NCI-H1930 (cell line): ENCODE measurements at places on chromosomes 5 and 9.

DNA sequence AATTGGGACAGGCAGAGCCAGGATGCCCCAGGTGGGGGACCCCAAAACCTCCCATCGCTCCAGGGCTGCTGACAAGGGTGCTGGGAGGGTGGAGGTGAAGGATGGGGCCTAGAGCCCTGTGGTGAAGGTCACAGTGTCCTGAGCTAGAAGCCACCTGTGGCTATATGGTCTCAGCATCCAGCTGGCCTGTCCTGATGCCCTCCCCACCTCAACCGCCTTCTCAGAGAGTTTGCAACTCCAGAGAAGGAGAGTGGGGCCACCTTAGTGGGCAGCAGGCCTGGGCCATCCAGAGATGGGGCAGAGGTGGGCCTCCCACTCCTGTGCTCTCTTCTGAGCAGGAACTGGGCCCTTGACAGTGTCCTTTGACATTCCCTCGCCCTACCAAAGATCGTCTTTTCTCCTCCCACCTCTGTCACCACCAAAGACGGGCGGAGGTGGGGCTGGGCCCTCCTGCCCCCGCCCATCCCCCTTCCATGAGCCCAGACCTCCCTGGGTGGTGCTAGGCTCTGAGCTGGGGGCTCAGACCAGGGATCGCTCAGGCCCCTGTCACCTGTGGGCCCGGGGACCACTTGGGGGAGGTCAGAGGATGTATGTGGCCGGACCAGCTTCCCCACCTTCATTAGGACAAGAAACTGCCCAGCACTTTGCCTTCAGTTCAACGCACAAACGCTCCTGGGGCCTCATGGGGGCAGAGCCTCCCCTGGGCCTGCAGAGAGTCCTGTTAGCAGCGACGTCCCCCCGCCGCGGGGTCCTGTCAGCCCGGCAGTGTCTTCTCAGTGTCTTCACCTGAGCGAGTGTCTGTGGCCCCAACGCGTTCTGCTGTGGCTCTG, 10.0 kb upstream of the DOLPP1 start:
- no peak for DNase-seq

DNA sequence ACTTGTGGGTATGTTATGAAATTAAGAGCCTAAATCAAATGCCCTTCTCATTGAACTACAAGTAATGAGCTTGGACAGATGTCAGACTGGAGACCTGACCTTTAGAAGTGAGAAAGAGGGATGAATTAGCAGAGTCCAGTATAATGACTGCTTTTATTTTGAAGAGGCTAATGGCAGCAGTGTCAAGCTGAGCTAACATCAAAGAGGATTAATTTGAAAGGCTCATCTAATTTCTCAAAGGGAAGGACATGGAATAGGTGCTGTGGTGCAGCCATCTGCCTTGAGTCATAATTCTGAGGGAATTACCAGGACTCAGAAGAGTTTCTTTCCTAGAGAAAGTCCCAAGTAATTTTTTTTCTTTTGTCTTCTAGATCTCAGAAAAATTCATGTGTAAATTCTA, 57.6 kb downstream of the FAM81B start:
- DNase-seq, result no peak

- DNase-seq, result no peak
Observed at GRCh38 chr5:114744406-114744805, 382.5 kb downstream of the KCNN2 start.

GRCh38 chr5:154406231-154406630, 39.6 kb upstream of the SAP30L start:
- DNase-seq, result no peak

GRCh38 chr5:139749242-139749641, 46.4 kb upstream of the PSD2 start:
- DNase-seq, result no peak

DNA sequence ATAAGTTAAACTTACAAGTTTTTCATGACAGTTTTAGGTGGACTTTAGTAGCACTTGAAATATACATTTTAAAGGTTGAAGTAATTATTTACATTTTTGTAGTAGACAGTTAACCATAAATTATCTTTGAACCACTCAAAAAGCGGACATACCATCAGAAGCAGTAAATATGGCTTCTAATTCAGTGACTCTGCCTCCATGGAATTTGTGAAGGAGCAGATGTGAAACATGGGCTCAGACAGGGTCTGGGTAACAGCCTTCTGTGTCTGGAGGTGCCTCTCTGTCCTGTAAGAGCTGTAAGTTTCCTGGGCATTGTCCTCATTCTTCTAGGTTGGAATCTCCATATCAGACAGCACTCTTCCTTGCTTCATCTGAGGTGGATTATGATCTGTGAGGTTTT, 12.4 kb downstream of the RLN2 start:
- DNase-seq, result no peak

DNA sequence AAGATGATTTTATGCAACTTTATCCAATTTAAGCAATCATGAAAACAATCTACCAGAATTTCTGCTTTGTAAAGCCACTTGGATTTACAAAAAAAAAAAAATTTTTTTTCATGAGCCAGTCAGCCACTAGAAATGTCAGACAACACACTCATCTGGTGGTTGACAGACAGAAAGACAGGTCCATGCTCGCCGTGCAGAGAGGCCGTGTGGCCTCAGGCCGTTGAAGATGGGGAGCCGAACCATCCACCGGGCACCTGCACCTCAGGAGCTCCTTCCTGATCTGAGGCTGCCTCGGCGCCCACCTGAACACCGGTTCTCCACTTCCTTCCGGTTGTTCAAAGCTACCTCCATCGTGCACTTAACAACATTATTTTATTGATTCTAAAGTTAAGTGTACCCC, 138.0 kb upstream of the IRX4 start:
- no peak for DNase-seq

DNA sequence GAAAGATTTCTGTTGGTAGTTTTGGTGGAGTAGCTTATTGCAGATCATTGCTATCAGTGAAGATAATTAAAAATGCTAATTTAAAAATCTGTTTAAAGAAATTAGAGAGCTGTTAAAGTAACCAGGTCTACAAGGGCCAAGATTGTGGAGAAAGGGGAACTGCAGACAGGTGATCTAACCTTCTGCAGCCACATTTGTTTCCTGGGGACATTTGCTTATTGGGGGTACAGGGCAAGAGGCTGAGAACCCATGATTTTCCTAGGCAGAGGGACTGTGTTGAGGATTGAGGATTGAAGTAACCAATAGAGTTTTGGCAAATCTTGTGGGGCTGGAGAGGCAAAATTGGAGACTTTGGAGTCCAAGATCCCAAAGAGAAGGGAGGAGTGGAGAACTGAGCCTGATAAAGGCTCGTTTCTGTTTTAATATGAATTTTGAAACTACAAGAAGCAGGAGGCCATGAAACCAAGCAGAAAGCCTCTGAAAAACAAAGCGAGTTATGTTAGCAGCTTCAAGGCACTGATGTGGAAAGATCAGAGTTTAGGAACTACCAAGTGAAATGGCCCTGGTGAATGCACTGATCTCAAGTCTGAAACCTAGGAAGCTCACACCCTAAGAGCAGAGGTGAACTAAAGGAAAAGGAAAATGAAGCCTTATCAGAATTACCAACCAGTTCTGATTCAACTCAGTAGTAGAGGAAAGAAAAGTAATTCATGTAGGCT, 219.8 kb upstream of the C9orf72 start:
- DNase-seq, result no peak

DNA sequence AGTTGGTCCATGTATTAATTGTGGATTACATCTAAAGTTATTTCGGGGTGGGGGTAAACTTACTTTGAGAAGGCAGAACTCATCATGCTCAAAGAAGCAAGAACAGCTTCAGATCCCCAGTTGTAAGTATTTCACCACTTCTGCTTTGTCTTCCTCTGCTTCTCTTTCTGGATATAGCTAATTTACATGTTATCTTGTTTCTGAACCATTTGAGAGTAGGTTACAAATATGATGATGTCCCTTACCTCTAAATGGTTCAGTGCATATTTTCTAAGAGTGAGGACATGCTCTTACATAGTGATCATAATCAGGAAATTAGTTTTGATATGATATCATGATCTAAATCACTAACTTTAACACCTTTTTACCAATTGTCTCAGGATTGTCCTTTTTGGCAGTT, 11.9 kb downstream of the TRIO start:
- DNase-seq, result no peak

GRCh38 chr5:120655828-120656435, 191.8 kb downstream of the PRR16 start:
- peak; percentile 10 for DNase-seq

DNA sequence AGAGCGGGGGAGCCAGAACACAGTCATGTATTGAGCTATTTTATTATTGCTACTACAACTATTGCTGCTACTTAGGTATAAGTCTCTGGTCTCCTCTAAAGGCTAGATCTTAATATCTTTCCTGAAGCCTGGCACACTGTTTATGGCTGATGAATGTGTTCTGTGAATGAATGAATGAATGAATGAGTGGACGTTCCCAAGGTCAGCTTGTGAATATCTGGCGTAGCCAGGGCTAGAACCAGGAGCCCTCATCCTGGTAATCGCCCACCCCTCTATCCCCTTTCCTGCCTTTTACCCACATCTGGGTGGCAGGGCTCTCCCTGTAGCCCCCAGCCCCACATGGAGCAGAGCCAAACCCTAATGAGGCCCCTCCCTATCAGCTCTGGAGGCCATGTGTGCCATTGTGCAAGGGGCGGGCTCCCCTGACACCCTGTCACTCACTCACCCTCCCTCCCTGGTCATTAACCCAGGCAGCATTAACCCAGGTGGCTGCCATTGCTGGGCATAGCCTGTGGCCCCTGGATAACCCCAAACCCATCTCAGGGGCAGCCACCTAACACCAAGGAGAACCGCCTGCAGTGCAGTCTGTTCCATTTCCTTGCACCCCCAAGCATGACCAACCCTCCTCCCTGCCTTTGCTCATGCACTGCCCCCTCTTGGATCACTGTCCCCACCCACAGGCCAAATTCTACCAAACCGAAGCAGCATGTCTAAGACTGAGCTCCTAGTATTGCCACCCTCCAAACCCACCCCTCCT, 2.0 kb upstream of the AKNA start:
- no peak for DNase-seq

- DNase-seq, result no peak
Observed at GRCh38 chr5:60177596-60177995, 284.1 kb upstream of the PDE4D start.

DNA sequence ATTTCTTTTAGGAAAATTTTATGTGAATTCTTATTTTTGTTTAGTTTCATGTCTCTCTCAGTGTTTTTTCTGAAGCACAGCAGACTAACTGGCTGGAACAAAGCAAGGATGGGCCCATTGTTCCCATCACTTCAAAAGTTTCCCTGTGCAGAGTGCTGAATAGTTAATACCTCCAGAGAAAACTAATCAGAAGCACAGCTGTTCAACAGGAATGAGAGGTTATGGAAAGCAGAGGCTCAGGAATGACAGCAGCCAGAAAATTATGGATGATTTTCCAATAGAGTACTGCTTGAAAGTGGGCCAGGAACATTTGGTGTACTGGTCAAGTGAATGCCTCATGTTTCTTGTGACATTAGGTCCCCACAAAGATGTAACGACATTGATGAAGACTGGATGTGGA, 173.0 kb upstream of the TARS1 start:
- no peak for DNase-seq

- DNase-seq, result no peak
Observed at GRCh38 chr5:179319741-179320281, 25.4 kb downstream of the ADAMTS2 start.

- no peak for DNase-seq
Observed at GRCh38 chr5:179135441-179136215, 75.5 kb downstream of the ZNF354C start.

- DNase-seq, result no peak
Observed at GRCh38 chr9:128715436-128715750, 8.5 kb downstream of the ZDHHC12 start.

DNA sequence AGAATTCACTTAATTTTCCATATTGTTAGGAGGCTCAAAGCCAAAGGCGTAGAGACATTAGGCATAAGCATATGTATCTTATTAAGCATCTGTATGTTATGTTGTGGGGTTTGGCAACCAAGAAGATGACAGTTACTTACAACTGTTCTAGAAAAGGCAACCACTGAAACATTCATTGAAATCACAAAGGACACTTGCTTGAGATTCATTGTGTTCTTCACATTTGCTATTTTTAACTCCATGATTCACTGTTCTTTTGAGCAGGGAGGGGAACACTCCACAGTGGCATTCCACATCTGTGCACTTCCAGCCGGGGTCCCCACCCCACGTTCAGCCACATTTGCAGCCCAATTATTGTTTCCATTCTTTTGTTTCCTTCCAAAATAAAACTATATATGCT, 107.1 kb downstream of the PALM2AKAP2 start:
- no peak for DNase-seq

- DNase-seq, result no peak
Observed at GRCh38 chr5:124372457-124372856, 374.0 kb downstream of the ZNF608 start.

DNA sequence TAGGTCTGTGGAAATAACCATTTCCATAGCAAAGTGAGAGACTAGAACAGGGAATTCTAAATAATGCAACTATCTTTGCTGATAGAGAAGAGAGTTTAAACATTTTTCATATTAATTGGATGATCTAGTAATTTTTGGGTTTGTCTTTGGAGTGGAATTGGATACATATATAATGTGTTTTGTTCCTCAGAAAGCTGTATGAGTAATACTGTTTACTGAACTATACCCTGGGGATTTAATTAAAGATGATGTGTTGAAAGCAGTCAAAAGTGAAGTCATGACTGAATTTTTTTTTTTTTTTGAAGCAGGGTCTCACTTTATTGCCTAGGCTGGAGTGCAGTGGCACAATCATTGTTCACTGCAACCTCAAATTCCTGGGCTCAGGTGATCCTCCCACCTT, 17.9 kb downstream of the FER start:
- no peak for DNase-seq
